ENCODE measurements at places on chromosomes 4 and X.

GRCh38 chr4:13325744-13326143 is 158.4 kb downstream of the RAB28 start:
- no peak for DNase-seq

- DNase-seq, result no peak
Observed at GRCh38 chrX:19443869-19444526, 71.3 kb downstream of the MAP3K15 start.

GRCh38 chr4:153622778-153623240 is 61.3 kb upstream of the TLR2 start:
- no peak for DNase-seq

- no peak for DNase-seq
Observed at GRCh38 chr4:159204566-159204965, 101.7 kb downstream of the RAPGEF2 start.

DNA sequence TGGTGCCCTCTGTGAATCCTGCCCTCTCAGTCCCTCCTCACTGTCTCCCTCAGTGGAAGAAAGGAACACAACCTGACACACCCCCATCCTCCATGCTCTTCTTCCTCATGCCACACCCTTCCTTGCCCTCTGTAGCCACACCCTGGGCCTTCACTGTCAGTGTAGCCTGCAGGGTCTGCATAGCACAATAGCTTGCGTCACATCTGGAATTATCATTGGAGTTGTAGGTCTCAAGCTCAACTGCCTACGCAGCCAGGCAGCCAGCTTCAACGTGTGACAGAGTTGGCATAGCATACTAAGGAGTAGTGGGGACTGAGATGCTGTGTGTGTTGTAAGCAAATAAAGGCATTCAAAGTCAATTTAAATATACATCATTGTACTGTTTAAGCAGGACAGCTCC is 113.5 kb upstream of the SCML1 start:
- DNase-seq, result no peak

DNA sequence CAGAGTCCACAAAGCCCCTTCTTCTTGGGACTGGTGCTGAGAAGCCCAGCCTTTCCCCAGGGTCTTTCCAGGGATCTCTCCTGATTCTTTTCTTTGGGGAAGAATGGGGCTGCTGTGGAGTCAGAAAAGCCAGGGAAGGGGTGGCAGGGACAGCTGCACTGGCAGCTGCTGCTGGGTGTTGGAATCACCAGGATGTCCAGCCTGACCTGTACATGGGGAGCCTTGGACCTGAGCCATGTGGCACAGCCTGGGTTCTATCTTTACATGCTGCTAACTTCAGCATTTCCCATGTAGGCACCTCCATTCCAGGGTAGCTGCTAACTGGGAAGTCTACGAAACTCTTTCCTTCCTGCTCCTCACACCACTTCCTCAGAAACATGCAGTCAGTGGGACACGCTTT is 36.0 kb downstream of the MED28 start:
- no peak for DNase-seq

DNA sequence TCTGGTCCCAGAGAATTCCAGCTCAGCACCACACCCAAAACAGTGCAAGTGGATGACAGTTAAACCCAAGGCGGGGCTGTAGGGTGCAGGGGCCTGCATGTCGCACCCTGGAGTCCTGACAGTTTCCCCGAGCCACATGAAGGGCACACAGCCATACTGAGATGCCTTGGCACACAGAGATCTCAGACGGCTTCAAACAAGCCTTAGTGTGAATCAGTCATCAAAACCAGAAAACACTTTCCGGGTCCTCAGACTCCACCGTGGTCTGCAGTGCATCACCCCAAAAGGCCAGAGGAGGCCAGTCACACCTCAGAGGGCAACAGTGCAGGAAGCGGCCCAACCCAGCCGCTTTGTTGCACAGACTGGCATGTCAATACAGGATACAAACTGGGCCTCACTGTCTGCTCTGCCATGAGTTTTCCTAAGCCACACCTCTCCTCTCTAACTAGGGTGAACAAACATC is 64.6 kb upstream of the ENPP6 start:
- peak; percentile 77 for DNase-seq

DNA sequence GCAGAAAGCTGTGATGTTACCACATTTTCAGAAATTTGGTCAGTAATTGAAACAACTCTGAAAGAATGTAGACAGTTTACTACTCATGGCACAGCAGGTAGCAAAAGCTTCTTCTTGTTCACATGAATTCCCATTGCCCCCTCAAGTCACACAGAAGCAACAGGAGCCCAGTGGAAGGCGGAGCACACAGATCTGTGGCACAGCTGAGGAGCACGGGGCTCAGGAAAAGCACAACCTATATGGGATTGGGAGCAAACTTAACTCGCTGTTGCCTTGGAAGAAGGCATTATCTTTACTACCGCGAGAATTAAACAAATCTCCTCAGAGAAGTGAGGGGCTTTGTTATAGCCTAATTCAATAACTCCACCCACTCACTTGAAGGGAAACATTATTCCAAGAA is 358.5 kb downstream of the SPOCK3 start:
- no peak for DNase-seq

DNA sequence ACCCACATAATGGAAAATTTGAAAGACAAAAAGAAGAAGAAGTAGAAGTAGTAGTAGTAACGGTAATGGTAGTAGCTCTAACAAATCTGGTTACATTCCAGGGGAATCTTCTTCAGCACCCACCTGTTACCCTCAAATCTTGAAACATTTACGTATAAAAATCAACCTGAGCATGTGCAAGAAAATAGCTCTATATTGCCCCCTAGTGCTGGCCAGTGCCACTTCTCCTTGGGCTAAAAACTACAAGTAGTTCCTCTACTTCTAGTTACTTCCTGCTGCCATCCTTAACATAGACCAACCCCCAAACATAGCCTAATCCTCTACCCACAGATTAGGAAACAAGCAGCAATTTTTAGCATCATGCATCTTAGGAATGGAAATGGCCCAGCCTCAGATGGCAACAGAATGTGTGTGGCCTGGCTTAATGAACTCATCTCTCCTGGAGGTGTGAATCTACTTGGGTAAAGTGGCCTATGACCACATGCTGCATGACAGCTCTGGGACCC is 3.1 kb downstream of the PDGFC start:
- no peak for DNase-seq

DNA sequence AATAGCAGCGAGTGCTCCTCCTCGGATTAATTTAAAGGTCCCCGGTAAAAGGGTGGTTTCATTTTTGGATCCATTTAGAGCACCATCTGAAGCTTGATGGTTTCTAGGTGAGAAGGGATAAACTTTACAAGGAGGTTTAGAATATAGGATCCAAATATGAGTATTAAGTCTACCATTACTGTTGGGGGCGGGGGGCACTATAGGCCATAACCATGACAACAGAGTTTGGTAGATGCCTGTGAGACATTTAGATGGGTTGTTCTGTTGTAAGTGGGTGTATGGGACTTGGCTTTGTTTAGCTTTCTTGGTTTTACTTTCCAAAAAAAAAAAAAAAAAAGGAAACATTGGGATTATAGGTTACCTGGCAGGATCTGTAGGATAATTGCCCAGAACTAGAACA is 92.7 kb downstream of the TENT5D start:
- no peak for DNase-seq

GRCh38 chr4:155532373-155533085 is 134.1 kb upstream of the GUCY1A1 start:
- no peak for DNase-seq

- DNase-seq, result peak; percentile 79
Observed at GRCh38 chr4:112312610-112313239, 15.6 kb downstream of the ALPK1 start.

DNA sequence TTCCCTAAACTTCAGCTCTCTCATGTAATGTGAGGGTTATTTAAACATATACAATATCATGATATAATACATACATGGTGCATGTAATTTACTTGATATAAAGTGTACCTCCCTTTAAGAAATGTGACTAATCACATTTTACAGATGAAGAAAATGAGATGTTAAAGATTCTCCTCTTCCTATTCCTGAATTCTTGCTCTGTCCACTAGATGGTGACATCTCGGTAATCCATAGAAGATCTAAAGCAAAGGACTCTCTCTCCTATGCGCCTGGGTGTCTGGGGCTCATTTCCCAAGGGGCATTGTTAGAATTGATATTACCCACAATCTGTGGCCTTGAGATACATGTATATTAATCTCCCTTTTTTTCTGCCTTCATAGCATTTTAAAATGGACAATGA is 804.9 kb downstream of the RAB28 start:
- DNase-seq, result no peak

- no peak for DNase-seq
Observed at GRCh38 chr4:170671171-170671570, 581.4 kb upstream of the AADAT start.

DNA sequence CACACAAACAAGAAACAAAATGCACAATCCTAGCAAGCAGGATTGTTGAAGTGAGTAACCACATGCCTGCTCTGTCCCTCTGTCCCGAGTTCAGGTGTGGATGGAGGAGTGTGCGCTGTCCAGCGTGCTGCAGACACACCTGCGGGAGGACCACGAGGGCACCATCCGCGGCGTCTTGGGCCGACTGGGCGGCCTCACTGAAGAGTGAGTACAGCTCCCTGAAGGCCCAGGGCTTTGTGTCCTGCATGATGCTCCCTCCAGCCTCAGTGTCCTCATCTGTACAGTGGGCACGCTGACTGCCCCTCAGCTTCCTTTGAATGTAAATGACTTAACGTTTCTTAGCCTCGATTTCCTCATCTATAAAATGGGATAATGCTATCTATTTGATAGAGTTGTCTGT is 82.5 kb downstream of the EVC start:
- no peak for DNase-seq

DNA sequence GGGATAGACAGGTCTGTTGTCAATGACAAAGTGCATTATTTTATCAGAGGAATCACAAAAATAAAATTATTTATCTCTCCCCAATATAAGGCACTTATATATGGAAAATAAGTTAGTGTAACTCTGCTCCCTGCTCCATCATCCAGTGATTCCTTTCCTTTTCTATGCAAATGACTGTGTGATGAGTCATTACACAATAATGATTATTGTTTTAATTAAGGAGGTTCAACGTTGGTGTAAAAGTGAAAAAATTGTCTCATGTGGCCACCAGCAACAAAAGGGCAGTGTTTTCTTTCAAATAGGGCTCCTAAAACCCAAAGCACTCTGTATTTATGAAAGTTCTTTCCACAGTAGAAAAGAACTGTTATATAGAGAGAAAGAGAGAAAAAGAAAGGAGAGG is 16.7 kb downstream of the SLC7A11 start:
- DNase-seq, result no peak

GRCh38 chr4:156762851-156763250 is 208.7 kb downstream of the PDGFC start:
- DNase-seq, result no peak

DNA sequence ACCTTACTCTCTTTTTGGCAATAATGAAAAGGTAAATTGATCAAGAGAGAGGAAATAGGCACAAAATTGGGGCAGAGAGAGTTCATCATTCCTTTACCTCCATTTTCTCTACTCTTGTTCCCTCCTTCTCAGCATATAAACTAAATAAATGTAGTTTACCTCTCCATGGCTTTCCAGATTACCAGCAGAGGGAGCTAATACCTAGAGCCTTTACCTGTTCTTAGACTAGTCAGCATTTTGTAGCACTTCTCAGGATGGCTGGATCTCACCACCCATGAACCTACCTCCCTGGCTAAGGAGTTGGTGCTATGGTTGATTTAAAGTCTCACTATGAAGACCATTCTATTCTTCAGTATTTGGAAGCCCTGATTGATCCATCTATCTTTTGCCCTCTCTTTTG is 15.7 kb downstream of the OFD1 start:
- DNase-seq, result no peak

DNA sequence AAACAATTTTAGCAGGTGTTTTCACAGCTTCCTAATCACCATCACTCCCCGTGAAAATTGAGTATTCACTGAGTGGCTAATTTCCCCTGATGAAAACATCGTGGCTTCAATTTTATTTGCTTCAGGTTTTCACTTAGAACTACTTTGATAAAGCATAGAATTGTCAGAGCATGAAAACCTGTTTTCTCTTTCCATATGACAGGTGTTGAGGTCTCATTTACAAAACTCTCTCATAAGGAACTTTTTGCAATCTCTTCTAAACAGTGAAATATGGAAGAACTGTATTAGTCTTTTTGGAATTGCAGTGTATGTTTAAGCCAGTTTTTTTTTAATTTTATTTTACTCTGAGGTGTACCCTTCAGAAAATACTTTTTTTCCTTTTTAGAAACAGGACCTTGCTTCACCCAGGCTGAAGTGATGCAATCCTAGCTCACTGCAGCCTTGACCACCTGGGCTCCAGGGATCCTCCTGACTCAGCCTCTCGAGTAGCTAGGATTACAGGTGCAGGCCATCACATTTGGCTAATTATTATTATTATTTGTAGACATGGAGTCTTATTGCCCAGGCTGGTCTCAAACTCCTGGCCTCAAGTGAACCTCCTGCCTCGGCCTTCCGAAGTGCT is 111.2 kb upstream of the RAPGEF2 start:
- no peak for DNase-seq

DNA sequence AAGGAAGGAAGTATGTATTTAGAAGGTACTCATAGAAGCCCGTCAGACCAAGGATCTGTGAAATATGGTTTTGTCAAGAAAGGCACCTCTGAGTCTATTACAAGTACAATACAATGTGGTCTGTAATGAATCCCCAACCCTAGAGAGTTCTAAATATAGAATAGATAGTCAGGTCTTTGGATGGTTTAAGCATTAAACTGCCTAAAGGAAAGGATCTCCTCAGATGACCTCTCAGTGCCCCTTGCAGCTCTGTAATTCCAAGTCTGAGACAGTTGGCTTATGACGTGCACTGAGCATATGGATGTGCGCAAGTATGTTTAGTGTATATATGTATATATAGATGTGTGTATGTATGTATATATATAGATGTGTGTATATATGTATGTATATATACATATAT is 62.0 kb downstream of the CCSER1 start:
- no peak for DNase-seq

DNA sequence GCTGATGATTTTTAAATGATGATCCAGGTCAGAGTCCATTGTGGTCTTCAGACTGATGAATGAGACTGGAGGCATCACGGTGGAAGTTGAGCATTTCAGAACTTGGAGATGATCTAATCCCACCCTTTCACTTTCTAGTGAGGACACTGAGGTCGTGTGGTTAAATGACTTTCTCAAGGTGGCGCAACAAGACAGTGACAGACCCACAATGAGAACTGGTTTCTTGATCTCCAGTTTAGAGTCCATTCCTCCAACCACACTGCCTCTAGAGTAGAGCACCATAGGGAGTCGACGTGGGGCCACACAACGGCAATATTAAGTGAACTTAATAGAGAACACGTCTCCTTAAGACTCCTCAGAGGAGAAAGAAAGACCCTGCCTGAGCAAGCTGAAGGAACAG is 381.0 kb downstream of the UNC5C start:
- no peak for DNase-seq

- DNase-seq, result no peak
Observed at GRCh38 chrX:79165806-79166205, 21.3 kb downstream of the GPR174 start.

- no peak for DNase-seq
Observed at GRCh38 chr4:5750052-5750945, 39.3 kb downstream of the EVC start.

- no peak for DNase-seq
Observed at GRCh38 chrX:94057385-94057784, 383.4 kb downstream of the FAM133A start.

GRCh38 chrX:82589410-82589809 is 918.7 kb upstream of the POU3F4 start:
- DNase-seq, result no peak

- no peak for DNase-seq
Observed at GRCh38 chr4:56410247-56411062, 23.2 kb upstream of the AASDH start.

- no peak for DNase-seq
Observed at GRCh38 chr4:37865450-37865849, 25.4 kb upstream of the TBC1D1 start.

GRCh38 chr4:2417765-2418649 is at the start of gene ZFYVE28:
TSS of gene ZFYVE28 (minus strand) at chr4:2418645. CDS start at chr4:2418323, 322 bp downstream.
- no peak for DNase-seq

Measured in GM06990 (cell line).